Fibroblast of skin of scalp (primary cell): ENCODE measurements at places on chromosomes 11 and 22.

DNA sequence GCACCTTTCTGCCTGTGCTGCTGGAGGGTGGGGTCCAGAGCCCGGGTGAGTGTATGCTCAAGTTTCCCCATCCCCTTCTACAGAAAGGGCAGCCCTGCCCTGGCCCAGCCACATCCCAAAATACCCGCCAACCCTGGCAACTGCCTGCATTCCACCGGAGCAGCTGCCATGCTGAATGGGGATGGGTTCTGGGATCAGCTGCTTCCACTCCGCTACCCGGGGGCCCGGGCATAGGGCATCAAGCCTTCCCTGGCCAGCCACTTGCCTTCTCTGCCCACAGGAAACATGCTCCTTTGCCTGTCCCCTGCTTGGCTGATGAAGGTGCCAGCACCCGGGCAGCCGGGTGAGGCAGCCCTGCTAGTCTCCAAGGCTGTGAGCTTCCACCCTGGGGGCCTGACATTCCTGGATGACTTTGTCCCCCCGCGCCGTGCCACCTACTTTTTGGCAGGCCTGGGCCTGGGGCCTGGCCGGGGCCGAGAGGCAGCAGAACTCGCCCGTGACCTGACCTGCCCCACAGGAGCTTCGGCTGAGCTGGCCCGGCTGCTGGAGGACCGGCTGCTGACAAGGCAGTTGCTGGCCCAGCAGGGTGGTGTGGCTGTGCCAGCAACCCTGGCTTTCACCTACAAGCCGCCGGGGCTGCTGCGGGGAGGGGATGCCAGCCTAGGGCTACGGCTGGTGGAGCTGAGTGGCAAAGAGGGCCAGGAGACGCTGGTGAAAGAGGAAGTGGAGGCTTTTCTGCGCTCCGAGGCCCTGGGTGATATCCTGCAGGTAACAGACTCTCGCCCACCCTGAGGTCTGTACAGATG is 3.2 kb downstream of the CARNS1 start:
- no peak for DNase-seq

GRCh38 chr22:28674121-28674563 is 5.5 kb downstream of the TTC28 start:
- peak; percentile 62 for DNase-seq

DNA sequence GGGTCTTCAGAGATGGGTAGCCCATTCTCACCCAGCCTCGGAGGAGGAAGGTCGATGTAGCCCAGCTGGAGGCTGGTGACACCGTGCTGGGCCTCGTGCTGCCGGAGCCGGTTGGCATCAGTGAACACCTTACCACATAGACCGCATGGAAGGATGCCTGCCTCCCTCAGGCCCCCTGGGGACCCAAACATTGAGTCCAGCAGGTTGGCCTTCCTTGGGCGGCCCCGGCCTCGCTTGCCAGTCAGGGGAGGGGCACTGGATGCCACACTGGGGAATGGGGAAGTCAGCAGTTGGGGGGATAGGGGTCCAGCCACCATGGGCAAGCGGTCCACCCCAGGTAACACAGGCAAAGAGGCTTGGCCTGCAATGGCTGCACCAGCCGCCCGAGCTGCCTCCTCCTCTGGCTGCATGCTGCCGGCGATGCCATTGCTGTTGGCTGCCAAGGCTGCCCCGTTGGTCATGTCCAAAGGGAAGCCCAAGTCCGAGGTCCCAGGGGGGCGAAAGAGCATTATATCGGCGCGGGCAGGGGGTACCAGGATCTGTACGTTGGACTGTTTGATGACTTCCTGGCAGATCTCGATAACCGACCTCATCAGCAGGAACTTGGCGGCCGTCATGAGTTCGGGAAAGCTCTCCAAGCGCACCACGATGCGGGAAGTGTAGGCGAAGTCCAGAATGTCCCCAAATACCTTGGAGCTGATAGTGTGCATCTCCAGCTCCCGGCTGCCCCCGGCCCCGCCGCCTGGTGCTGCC is 1.4 kb downstream of the PATZ1 start:
- DNase-seq, result peak; percentile 36

- peak; percentile 92 for DNase-seq
Measured at GRCh38 chr11:69636512-69637197, 4.3 kb upstream of the CCND1 start.

- no peak for DNase-seq
Measured at GRCh38 chr11:76776472-76776871, 6.7 kb upstream of the TSKU start.

DNA sequence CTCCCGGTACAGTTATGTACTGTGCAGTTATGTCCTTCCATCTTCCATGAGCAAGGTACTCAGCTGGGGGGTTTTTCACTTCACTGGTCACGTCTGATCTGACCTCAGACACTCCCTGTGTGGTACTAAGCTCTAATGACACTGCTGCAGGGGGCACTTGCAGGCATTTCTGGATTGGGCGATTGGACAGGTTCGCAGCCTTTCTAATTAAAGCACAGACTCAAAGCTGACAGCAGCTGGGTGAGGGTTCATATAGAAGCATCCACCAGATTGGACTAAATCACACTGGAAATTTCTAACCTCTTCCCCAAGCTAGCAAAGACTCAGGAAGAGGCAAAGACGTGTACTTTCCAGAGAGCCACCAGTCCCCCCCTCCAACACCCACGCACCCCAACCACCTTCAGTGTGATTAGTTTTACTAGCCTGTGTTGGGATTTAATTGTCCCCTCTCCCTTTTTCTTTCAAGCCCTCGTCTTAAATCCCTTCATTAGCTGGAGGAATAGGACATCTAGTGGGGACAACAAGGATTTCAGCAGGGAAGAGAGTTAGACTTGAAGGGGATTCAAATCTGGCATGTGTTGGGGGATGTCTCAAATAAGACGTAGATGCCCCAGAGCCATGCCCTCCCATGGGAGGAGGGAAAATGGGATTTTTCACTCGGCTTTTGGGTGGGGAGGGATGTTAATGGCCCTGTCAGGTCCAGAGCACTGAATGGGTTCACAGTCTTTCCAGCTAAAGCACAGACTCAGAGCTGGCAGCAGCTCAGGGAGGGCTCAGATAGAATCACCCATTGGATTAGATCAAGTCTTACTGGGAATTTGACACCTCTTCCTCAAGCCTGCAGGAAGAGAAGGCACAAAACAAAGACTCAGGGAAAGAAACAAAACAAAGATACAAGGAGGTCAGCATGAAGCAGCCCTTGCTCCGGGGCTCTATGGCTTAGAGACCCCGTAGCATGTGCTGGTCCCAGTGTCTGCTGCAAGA is 10.9 kb downstream of the INS start:
- DNase-seq, result peak; percentile 60

DNA sequence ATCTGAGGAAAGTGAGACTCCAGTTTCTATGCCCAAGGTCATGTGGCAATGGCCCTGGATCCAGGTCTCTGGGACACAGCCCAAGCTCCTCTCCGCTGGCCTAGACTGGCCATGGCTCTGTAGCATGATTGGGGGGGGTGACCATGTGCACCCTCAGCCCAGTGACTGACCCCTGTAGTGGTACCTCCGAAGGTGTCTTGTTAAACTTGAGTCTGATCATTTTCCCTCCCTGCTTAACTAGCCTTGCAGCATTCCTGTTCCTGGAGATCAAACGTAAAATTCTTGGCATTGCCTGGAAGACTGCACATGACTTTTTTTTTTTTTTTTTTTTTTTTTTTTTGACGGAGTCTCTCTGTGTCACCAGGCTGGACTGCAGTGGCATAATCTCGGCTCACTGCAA is 1116.0 kb downstream of the TBC1D22A start:
- DNase-seq, result no peak

DNA sequence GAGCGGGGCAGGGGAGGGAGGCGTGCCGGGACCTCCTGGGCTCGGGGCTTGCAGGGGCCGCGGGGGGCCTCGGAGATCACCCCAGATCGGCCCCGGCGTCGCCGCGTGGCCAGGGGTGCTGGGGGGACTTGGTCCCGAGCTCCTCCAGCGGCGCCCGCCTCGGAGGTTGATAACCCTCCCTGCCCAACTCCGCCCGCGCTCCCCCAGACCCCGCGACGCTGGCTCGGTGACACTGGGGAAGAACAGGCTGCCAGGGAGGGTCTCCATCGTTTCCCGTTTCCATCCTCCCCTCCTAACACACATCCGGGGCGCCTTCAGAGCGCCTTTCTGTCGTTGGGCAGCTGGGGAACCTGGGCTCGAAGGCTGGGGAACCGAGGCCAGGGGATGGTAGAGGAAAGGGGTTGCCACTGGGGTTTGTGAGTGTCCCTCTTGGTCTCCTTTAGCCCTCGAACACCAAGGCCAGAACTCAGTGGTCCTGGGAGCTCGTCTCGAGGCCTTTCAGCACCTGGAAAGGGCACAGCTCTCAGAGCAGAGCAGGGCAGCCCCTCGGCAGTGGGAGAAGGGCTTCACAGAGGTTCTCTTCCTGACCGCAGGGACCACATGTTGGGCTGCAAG is 431 bp downstream of the SLC37A2 start:
- peak; percentile 2 for DNase-seq

DNA sequence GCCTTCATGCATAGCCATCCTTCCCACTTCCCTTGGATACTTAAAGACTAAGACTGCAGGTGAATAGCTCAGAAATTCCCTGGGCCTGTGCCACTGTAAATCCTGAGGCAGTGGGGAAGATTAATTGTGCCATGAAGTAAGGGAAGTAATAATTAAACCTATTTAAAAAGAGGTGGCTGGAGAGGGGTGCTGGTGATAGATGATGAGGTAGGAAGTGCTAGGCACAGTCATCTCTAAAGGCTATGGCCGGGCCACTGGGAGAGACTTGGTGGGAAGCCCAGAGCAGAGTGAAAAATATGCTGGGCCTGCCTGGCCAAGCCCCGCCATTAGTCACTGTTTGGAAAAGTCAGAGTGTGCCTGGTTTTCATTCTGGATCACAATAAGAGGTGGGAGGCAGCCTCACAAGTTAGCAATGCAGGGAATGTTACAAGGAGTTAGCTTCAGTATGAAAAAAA is 197.2 kb upstream of the PITPNB start:
- DNase-seq, result peak; percentile 93

GRCh38 chr11:119906376-119906775 is 177.4 kb upstream of the NECTIN1 start:
- DNase-seq, result no peak

- DNase-seq, result no peak
Measured at GRCh38 chr22:35445933-35446332, 46.0 kb downstream of the MCM5 start.

DNA sequence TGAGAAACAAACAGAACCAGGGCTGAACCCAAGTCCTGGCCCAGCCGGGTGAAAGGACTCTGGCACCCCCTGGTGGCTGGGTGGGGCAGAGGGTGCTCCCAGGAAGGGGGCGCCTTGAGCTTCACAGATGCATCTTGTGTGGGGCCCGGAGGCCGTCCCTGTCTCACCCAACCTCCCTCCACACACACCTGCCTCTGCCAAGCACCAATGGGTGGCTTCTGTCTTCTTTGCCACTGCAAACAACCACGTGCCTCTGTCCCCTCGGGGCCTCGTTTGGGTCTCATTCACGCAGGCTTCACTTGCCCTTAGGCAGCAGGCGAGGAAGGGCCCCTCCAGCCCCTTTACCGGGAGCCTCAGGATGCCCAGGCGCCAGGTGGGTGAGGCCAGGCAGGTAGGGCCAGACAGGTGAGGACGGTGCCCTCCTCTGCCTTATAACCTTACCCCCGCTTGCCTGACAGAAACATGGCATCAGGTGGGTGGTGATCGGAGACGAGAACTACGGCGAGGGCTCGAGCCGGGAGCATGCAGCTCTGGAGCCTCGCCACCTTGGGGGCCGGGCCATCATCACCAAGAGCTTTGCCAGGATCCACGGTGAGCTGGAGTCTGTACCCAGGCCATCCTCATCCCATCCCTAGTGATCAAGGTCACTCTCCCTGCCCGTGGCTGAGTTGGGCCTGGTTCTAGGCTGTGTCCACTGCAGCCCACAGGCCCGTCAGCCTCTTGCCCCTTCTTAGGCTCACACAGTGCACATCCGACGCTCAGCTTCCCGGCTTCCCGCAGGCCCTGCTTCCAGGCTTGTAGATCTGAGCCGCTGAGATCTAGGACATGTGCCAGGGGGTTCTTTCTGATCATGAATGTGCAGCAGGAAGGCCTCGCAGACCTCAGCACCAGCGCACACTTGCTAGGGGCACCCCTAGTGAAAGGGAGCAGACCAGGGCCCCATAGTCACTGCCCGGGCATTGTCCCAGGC is 17.2 kb downstream of the POLR3H start:
- peak; percentile 26 for DNase-seq

DNA sequence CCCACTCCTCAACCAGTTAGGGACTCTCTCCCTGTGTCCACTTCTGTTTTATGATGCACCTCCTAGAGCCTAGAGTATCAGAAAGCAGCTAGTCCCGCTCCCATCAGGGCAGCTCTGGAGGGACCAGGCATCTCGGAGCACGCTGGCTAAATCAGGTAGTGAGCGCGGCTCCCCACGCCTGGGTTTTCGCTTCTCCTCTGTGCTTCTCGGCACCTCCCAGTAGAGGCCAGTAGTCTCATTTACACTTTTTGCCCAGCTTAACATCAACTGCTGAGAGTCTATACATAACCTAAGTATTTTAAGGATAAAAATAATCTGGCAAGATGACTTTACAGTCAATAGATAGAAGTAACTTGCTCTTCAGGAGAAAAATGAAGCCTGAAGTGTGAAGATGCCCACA is 473.8 kb downstream of the OPCML start:
- no peak for DNase-seq

- peak; percentile 5 for DNase-seq
Measured at GRCh38 chr11:70799386-70799785, 401.1 kb downstream of the CTTN start.

DNA sequence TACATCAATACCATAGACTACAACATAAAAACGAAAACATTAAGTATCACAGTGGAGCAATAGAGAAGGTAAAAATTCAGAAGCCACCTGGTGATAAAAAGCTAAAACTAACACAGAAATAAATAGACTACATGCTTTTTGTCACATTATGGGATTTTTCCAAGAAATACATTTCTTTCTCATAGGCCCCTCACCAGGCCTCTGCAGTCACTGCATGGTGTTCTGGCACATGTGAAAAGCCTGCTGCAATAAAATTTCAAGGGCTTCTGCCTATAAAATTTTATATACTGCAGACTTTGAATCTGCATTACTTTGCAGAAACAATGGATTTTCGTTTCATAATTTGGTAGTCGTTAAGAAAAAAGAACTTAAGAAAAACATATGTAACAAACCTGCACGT is 655.5 kb downstream of the CNTN5 start:
- DNase-seq, result no peak

GRCh38 chr11:12280199-12280837 is 97.1 kb upstream of the PARVA start:
- DNase-seq, result no peak

DNA sequence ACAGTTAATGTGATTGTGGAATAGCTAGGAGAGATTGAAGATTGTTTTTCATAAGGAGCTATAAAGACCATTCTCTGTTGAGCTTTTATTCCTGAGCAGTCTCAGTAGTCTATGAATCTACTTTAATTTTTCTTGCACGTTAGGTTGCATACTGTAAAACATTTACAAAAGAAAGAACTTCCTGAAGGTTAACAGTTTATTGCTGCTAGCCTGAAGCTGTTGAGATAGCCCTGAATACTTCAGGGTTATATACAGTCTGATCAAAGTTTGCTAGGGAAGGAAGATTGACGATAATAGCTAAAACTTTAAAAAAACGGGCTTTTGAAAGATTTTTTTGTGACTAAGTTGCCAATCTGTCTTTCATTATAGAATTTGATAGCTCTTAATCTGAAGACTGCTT is 64.8 kb downstream of the PPP6R3 start:
- no peak for DNase-seq

GRCh38 chr11:99198215-99198614 is 177.5 kb downstream of the CNTN5 start:
- DNase-seq, result no peak
